ENCODE measurements at places on chromosomes 5 and 9.

DNA sequence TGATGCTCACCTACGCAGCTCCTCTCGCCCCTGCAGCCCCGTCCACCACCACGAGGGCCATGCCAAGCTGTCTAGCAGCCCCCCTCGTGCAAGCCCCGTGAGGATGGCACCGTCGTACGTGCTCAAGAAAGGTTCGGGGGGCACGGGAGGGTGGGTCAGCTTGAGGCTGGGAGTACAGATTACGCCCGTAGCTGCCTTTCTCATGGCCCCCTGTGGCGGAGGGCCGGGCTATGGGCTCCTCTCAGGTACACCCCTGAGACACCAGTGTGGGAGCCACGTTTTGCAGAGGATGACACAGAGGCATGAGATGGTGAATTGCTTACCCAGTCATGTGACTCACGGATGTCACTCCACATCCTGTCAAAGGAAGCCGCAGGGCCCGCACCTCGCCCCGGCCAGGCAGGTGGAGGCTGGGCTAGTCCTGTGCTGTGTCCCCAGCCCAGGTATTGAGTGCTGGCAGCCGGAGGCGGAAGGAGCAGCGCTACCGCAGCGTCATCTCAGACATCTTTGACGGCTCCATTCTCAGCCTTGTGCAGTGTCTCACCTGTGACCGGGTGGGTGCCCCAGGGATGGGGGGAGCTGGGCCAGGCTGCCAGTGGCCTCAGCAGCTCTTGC is 33.7 kb downstream of the USP20 start:
- DNase-seq, result peak; percentile 96

DNA sequence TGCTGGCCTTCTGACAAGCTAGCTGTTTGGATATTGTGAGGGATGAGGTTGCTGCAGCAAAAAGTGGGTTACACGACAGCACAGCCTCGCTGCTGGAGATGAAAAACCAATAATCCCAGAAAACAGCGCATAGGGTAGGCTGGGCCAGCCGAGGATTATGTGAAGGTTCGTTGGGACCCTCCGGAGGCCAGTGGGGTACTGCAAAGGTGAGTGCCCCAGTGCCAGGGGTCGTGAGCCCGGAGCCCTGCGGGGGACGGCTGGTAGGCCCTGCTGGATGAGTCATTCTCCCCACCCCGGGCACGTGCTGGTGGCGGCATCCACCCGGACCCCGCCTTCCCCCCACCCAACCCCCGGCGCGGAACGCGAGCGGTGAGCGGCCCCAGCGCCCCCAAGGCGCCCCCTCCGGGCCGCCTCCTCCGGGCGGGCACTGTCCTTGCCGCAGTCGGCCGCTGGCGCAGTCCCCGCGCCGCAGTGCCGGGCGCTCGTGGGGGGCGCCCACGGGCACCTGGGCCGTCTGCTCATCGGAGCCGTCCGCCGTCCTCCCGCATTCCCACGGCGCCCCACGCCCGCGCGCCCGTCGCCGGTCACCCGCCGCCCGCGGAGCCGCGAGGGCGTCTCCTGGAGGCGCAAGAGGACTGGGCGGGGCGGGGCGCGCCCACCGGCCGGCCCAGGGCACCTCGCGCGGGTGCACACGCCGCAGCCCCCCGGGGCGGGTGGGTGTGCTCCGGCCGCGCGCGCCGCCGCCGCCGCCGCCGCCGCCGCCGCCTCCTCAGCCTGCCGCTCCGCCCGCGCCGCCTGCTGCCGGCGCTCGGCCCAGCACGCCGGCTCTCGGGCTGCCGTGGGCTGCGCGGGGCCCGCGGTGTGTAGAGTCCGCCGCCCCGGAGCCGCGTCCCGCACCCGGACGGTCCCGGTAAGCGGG is at the start of gene PHF24:
TSS of gene PHF24 (plus strand) at position 794 of the 919 bp plus-strand sequence. CDS start 13,014 bp downstream, outside the sequence.
- DNase-seq, result no peak

DNA sequence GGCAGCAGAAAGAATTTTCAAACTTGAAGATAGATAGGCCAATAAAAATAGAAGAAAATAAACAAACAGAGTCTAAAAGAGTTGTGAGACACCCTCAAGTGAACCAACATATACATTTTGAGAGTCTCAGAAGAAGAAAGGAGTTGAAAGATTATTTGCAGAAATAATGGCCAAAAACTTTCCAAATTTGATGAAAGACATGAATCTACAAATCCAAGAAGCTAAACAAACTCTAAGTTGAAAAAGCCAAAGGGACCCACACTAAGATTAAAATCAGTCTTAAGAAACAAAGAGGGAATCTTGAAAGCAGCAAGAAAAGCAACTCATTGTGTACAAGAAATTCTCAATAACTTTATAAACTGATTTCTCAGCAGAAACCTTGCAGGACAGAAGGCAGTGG is 137.0 kb downstream of the SAXO1 start:
- no peak for DNase-seq

DNA sequence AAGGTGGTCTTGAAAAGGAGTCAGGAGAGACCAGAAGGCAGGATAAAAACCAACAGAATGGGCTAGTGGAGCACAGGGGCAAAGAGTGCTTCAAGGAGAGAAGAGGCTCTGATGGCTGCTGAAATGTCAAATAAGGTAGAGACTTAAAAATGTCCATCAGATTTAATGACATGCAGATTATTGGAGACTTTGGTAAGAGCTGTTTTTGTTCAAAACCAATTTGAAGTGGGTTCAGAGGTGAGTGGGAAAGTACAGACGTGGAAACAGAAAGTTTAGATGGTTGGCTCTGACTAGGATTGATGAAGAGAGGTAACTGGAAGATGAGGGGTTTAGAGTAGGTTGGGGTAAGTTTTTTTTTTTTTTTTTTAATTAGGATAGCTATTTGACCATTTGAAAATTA is 14.1 kb downstream of the SLC25A46 start:
- DNase-seq, result no peak

GRCh38 chr9:3828495-3828894 is 302.7 kb upstream of the RFX3 start:
- no peak for DNase-seq

DNA sequence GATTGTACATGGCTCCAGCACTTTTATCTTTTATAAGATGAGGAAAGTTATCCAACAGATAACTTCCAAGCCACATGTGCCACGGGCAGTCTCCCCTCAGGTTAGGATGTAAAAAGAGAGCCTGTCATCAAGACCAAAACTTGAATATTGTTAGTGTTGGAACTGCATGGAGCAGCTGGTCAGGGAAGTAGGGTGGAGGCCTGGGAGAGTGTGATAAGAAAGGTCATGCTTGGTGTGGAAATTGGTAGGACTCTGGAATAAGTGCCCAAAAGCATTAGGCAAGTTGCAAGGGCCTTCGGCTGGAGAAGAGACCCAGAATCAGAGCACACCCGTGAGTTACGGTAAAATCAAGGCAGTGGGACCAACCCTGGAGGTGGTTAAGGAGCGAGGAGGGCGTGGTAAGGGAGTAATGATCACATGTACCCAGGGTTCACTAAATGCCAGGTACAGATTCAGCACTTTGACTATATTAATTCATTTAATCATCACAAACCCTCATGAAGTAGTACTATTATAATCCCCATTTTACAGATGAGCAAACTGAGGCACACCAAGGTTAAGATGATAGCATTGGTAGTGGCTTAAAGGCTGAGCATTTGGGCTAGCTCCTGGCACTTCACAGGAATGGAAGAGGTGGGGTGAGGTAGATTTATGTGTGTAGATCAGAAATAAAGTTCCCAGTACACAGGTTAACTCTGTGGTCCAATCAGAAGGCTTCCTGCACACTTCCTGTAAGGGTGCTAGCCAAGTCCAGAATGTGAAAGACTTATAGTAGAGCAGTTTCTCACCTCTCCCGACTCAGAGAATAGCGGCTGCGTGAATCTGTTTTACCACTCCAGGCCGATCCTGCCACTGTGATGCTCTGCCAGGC is 96.5 kb upstream of the ZNF608 start:
- no peak for DNase-seq

DNA sequence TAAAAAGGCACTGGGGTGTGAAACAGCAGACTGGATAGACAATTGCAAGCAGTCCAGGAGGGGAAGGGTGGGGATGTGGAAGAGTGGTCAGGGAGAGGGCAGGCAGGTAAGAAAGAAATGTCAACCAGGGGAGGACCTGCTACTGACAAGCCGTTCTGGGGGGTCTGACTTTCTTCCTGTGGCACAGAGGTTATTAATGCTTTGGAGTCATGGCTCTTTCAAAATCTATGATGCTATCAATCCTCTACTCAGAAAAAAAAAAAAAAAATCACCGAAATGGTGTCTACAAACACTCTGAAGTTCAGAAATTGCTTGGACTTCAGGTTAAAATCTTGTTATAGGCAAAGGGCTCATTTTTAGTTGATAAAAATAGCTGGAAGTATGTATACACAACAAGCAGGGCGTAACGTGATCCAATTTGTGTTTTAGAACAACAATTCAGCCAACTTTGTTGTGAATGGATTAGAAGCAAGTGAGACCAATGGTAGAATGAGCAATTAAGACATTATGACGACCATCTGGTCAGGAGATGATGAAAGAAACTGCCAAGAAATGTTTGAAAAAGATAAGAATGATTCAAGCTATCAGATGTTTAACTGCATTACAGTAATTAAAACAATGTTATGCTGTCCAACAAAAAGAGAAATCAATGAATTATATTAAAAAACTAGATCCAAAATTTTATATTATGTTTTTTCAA is 255.2 kb downstream of the DEPDC1B start:
- DNase-seq, result no peak

GRCh38 chr5:66655395-66656324 is 59.5 kb downstream of the MAST4 start:
- no peak for DNase-seq

- DNase-seq, result no peak
These were observed 137.9 kb upstream of the GRHPR start for GRCh38 chr9:37284636-37285035.

DNA sequence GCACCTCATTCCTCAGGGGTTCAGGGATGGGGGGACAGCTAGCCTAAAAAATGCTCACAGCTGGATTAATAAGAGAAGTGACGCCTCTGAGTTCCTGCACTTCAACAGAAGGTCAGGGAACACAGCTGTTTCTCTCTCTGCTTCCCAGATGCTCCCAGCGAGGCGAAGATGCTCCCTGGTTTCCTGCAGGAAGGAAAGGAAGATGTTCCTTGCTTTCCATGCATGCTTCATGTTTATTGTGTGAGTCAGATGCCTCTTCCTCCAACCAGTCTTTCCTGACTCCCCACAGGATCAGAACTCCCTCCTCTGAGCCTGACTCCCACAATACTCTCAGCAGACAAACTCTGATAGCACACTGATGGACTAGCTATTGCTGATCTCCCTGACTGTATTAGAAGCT is 71.9 kb downstream of the MFAP3 start:
- DNase-seq, result no peak

DNA sequence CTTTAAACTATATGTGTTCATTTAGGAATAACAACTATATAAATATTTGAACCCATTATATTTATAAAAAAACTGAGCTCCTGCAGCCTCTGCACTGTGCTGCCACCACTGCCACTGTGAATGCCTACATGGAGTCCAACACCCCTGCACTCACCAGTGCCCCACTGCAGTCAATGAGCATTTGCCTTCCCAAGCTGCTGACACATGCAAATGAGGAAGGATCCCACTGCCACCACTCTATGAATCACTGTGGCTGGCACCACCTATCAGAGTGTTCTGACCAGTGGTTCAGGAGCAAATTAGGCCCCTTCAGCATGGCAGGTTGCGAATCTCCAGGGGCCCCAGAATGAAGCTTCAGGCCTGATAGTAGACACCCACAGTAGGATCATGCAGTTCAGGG is 9.1 kb downstream of the IFNA5 start:
- DNase-seq, result no peak

- DNase-seq, result no peak
These were observed 32.2 kb downstream of the GCNT4 start for GRCh38 chr5:75020016-75020656.

GRCh38 chr5:164636456-164636855 is 1131.0 kb downstream of the MAT2B start:
- DNase-seq, result no peak

GRCh38 chr5:1310118-1310517 is 15.2 kb upstream of the TERT start:
- no peak for DNase-seq

DNA sequence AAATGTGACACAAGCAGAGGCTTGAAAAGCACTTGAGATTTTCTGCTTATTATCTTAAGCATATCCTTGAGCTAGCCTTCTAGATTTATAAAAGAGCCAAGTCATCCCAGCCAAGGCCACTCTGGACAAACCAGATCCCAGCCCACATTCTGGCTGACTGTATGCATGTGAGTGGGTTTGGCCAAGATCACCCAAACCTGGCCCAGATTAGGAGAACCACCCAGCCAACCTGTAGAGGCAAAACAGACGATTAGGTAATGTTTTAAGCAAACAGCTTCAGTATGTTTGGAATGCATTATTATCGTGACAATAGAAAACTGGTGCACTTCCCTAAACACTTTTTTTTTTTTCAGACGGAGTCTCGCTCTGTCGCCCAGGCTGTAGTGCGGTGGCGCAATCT is 151.9 kb downstream of the SPATA31D1 start:
- DNase-seq, result no peak

GRCh38 chr5:2021484-2022176 is 138.9 kb upstream of the IRX4 start:
- DNase-seq, result no peak

DNA sequence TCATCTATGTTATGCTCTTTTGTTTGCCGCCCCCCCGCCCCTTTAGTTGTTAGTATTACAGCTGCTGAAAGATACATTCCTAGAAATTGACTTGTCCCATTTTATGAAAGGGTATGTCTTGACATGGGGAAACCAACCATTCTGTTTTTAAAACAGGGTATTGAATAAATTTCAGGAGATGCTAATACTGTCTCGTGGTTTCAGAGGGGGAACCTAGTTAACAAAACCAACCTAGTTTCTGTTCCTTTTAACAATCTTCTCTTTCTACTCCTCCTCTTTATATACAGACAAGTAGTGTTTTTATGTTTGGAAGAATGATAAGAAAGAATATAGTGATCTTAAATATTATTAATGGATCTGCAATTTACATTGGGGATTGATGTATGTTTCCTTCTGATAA is 3.5 kb downstream of the PIP5K1B start:
- DNase-seq, result no peak

GRCh38 chr5:100901821-100902341 is 1.2 kb downstream of the ST8SIA4 start:
- DNase-seq, result peak; percentile 78

DNA sequence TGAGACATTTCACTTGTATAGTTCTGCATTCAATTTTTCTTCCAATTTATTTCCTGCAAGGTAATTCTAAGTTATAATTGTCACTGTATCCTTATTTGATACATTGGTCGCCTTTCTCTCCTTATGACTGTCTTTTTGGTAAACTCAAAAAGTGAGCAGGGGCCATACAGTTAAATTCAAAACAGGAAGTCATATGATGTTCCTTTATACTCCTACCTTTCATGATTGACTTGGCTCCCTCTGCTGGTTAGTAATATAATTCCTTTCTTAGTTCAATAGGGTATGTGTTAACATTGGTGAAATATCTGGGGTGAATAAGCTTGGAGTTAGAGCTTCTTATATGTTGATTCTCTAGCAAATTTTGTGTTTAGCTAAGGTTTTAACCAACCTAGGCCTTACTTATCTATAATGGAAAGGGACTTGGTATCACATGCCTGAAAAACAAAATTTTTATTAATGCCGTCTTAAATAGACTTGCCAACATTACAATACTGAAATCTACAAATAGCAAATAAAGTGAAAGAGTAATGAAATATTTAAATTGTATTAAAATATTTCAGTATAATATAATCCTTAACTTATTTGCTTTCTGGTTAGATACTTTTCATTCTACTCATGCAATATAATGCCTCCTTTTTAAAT is 6.0 kb upstream of the NIPBL start:
- peak; percentile 64 for DNase-seq

- DNase-seq, result no peak
These were observed 118.4 kb upstream of the NR3C1 start for GRCh38 chr5:143521846-143522400.
